ENCODE measurements at places on chromosomes 4 and X.

DNA sequence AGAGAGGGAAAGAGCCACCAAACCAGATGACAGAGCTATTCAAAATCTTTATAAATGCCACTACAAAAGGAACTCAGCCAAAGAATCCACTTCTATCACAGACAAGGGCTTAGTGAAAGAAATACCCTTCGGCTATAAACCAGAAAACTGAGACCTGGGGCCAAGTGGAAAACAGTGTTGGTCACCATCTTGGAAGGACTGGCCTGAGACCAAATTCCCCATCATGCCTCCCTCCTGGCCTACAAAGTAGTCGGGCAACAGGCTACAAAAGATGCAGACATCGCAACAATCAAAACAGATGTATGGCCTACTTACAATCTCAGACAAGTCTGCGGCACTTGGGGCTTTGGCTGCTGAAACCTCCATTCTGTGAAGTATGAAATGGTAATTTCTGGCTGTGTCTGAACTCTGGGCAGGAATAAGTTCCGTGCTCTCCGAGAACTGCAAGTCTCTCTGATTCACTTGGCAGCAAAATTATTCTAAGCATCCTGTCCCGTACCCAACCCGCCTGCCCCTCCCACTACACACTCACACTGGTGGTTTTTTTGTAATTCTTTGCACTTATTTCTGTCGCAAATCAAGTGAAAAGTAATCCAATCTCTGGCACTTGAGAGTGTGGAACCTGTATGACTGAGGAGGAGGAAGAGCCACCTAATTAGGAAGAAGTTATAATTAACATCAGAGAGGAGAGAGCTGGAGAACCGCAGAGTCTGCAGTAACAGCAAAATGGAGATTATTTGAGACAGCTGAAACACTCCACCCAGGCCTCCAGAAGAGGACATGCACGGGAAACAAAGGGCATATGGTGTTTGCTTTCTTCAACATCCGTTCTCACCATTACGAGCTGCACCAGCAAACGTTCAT is 87.8 kb downstream of the SH3KBP1 start:
- DNase-seq: no peak

DNA sequence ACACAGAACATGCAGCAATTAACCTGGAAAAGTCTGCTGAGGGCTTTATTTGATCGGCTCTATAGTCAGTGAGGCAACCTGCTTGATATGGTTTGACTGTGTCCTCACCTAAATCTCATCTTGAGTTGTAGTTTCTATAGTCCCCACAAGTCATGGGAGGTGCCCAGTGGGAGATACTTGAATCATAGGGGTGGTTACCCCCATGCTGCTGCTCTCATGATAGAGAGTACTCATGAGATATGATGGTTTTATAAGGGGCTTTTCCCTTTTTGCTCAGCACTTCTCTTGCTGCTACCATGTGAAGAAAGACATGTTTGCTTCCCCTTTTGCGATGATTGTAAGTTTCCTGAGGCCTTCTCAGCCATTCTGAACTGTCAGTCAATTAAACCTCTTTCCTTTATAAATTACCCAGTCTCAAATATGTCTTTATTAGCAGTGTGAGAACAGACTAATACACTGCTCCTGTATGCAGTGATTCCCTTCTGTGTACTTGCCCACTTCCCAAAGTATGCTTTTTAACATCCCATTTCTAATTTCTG is 78.2 kb downstream of the NPFFR2 start:
- no peak for DNase-seq

GRCh38 chr4:67500373-67500772 is 44.9 kb downstream of the CENPC start:
- DNase-seq: no peak

GRCh38 chr4:139656614-139657486 is 8.8 kb upstream of the MGST2 start:
- DNase-seq: no peak

DNA sequence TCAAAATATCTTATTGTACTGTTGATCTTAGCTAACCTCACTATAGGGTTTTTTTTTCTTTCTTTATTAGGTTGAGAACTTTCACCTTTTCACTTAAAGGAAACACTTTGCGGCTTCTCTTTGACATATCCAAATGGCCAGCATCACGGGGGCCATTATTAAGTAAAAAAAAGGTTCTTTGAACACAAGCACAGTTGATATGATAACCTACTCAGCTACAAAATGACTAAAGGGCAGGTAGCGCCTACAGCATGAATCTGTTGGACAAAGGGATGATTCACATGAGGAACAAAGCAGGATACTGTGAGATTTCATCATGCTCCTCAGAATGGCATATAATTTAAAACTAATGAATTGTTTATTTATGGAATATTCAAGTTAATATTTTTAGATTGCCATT is 119.6 kb downstream of the CCSER1 start:
- DNase-seq: no peak

DNA sequence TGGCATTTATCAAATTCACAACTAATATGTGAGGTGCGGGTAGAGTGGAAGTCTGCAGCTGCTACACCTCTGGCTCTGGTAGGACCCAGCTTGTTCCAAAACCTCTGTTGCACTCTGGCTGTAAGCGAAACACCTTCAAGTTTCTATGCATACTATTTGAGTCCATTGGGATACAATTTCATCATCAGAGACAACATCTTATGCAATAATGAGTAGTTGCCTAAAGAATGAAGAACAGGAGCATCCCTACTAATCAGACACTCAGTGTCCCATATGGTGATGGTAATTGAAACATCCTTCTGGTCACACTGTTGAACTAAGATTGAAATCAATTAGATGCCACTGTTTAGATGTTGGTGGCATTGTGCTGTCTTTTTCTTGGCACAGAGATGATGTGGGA is 178.4 kb downstream of the MGST2 start:
- no peak for DNase-seq

GRCh38 chrX:105190252-105190853 is 30.1 kb downstream of the TEX13A start:
- DNase-seq: no peak

DNA sequence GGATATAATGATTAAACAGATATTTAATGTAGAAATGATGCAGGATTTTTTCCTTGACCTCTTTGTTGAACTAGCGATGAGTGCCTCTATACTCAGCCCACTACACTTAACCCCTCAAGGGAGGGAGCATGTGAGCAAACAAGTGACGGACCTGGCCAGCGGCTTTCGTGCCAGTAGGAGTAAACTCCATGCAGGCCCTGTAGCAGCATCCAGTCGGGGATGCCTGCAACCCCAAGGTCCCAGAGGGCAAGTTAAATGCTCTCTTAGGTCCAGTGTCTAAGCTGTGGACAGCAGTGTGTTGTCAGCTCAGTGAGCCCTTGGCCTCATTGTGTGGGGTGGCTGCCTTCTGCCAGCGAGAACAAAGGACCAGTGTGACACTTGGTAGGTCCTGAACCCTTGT is 708.7 kb downstream of the TECRL start:
- no peak for DNase-seq

GRCh38 chr4:21011106-21011505 is 310.8 kb downstream of the PACRGL start:
- DNase-seq: no peak

DNA sequence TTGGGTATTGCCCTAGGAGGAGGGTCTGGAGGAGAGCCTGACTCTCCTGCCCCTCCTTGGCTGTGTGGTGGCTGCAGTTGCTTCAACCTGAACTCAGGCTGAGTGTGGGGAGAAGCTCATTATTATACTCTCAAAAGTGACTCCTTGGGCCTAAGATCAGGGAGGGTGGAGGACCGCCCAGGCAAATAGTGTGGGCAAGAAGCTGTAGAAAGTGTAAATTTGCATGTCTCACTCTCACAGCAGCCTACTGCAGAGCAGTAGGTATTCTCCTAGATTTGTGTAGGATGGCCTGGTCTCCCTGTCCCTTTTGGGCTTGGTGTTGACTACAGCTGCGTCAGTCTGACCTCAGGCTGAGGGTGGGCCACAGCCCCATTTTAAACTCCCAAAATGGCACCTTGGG is 156.1 kb downstream of the ZNF330 start:
- DNase-seq: no peak

GRCh38 chrX:46311581-46312120 is 233.6 kb downstream of the ZNF674 start:
- DNase-seq: no peak

DNA sequence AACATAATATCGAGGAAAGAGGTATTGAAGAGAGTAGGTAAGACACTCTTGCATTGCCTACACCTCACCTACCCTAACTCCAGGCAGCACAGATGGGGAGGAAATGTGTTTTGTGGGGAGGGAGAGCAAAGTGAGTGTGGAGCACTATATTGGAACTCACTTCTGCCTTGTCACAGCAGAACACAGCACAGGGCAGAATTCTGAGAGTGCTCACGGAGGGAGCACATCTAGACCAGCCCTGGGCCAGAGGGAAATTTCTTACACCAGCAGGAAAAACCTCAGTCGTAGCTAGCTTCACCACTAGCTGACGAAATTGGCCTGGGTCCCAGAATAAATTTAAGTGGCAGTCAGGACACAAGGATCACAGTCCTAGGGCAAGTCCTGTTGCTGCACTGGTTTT is 517.3 kb downstream of the TMA16 start:
- DNase-seq: no peak

Measured in stimulated activated CD4-positive, alpha-beta T cell treated with anti-CD3 and anti-CD28 coated beads, TNF-alpha, amount 100 ng/mL, for 4 hours (primary cell).